ENCODE measurements at places on chromosomes 5 and 9. TPM values are rescaled to one million over a fixed set of nuclear protein-coding genes. Genes with fewer than 3 reads are reported as not detected.

The KCNIP1 gene
- 0.22 TPM for total RNA-seq

The SHOC1 gene
- total RNA-seq = not detected

The HMGCR gene
- 293 TPM for total RNA-seq

The C9orf43 gene
- total RNA-seq = 0.21 TPM

The COL5A1 gene
- 5.3 TPM for total RNA-seq

The PCDHB11 gene
- total RNA-seq = 1.4 TPM

The NUDT12 gene
- total RNA-seq = 25.3 TPM

The GPR150 gene
- 0.45 TPM for total RNA-seq

The PRXL2C gene
- total RNA-seq = 2.4 TPM

The HTR1A gene
- not detected for total RNA-seq

The CCDC152 gene
- total RNA-seq = 0.70 TPM

The PTGDS gene
- total RNA-seq = 36.9 TPM

Data from left colon (tissue), 2 donors.